ENCODE measurements at places on chromosomes 3 and 15. TPM values are rescaled to one million over a fixed set of nuclear protein-coding genes. Genes with fewer than 3 reads are reported as not detected.

Gene GABRB3
- total RNA-seq = 72.6 TPM

Gene RBP2
- total RNA-seq = not detected

Gene CPA3
- total RNA-seq = not detected

Gene PSTPIP1
- not detected for total RNA-seq

Gene SPTSSB
- total RNA-seq = not detected

Gene HES1
- 16.2 TPM for total RNA-seq

Gene TMCC1
- total RNA-seq = 10.2 TPM

Gene PGBD4
- total RNA-seq = 1.2 TPM

Gene ADCY5
- total RNA-seq = 0.50 TPM

Gene TGM4
- total RNA-seq = not detected

Gene NTRK3
- total RNA-seq = 21.7 TPM

Gene VWA5B2
- 0.44 TPM for total RNA-seq

Gene GATA2
- total RNA-seq = 5.4 TPM

Gene TTLL13
- 0.61 TPM for total RNA-seq

Gene TUSC7
- total RNA-seq = not detected

Gene RTP4
- not detected for total RNA-seq

Gene TKT
- total RNA-seq = 1,888 TPM

Gene ACOX2
- total RNA-seq = 11.1 TPM

Gene SACM1L
- 17.4 TPM for total RNA-seq

Gene GASK1A
- total RNA-seq = not detected

Gene CAMK2N2
- 1.3 TPM for total RNA-seq

Gene XIRP1
- total RNA-seq = 0.04 TPM

Gene IL12A
- 0.96 TPM for total RNA-seq

Gene EXD1
- total RNA-seq = not detected

Gene INSYN1
- total RNA-seq = 2.4 TPM

Gene SLC28A1
- total RNA-seq = not detected

Gene SLC22A14
- total RNA-seq = not detected

Gene IL17RE
- 0.88 TPM for total RNA-seq

Gene PROK2
- total RNA-seq = not detected

Gene ATP13A5
- total RNA-seq = not detected

Gene PLIN1
- total RNA-seq = 0.07 TPM

Gene ITGA11
- 4.9 TPM for total RNA-seq

Gene ATP11B
- 10.2 TPM for total RNA-seq

Gene SLC24A5
- total RNA-seq = not detected

Gene TFDP2
- total RNA-seq = 17.9 TPM

Gene FEZF2
- not detected for total RNA-seq

Gene LSAMP
- total RNA-seq = not detected

Gene DOCK3
- total RNA-seq = 0.38 TPM

Gene EFCC1
- total RNA-seq = not detected

Gene CNTN3
- not detected for total RNA-seq

Gene PAQR5
- 110 TPM for total RNA-seq

Gene CCNL1
- 35.5 TPM for total RNA-seq

Gene SERINC4
- total RNA-seq = 0.10 TPM

Gene TRH
- not detected for total RNA-seq

Gene MASP1
- total RNA-seq = not detected

Gene CCDC33
- total RNA-seq = 5.2 TPM

All from A549 treated with RU486 at 1 μM for 4 hours (cell line).